Fibroblast of skin of right quadriceps (primary cell): ENCODE measurements at places on chromosomes 2 and 18.

- no peak for DNase-seq
Observed at GRCh38 chr2:177289824-177290628, 25.5 kb upstream of the NFE2L2 start.

- DNase-seq, result no peak
Observed at GRCh38 chr2:241612156-241613016, 24.6 kb downstream of the THAP4 start.

- DNase-seq, result no peak
Observed at GRCh38 chr18:58501066-58501896, 127.6 kb downstream of the ALPK2 start.

- DNase-seq, result no peak
Observed at GRCh38 chr2:84537251-84537650, 21.0 kb downstream of the DNAH6 start.
